Astrocyte of the spinal cord (primary cell): ENCODE measurements at places on chromosomes 3 and 15.

DNA sequence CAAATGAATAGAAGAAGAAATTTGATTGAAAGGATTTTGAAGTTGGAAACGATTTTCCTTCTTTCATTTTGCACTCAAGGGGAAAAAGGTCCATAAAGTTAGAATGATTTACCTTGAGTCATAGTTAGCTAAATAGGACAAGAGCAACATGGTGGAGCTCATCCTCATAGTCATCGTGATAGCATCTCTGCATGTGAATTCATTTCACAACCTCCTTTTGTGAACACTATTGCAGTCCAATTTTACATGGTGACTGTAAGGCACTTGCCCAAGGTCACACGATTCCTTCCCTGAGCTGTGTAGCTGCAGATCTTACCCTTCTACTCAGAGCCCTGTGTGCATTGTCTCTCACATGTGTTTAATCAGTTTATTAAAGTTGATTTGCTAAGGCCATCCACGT lies 359.8 kb upstream of the C2CD4B start:
- DNase-seq, result no peak

DNA sequence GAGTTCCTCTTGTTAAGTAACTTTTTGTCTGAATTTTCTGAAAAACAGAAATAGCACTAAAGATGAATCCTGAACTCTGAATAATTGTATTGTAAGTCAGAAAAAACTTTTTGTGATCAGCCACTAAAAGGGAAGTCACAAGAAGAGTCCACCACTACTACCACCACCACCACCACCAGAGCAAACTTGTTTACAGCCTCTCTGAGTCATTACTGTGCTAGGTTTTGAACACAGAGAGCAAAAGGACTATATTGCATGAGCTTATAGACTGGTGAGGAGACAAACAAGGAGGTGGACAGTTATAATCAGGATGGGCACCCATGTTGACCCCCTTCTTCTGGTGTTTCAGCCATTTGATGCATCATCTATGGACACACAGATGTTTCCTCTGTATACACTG lies 141.7 kb downstream of the IL5RA start:
- DNase-seq, result no peak

- no peak for DNase-seq
These were observed 57.4 kb downstream of the ABTB1 start for GRCh38 chr3:127730171-127730570.

DNA sequence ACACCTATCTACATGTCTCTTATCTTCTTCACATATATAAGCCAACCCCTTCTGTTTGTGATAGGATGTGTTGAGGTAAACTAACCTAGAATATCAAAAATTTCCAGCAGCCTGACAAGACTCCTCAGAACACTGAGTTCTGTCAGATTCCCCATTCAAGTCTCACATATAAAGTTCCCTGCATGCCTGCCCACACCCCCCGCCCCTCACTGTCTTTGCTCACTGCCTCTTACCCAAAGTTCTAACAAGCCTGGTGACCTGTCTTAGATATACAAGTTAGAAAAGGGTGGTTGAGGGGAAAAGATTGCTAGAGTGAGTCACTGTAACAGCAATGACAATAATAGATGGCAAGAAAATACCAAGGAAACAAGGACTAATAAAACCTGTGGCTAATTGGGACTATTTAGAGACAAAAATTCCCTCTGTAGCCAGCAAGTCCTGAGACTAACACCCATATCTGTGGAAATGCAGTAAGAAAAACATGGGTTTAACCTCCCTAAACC lies 40.1 kb downstream of the FBXO22 start:
- no peak for DNase-seq

DNA sequence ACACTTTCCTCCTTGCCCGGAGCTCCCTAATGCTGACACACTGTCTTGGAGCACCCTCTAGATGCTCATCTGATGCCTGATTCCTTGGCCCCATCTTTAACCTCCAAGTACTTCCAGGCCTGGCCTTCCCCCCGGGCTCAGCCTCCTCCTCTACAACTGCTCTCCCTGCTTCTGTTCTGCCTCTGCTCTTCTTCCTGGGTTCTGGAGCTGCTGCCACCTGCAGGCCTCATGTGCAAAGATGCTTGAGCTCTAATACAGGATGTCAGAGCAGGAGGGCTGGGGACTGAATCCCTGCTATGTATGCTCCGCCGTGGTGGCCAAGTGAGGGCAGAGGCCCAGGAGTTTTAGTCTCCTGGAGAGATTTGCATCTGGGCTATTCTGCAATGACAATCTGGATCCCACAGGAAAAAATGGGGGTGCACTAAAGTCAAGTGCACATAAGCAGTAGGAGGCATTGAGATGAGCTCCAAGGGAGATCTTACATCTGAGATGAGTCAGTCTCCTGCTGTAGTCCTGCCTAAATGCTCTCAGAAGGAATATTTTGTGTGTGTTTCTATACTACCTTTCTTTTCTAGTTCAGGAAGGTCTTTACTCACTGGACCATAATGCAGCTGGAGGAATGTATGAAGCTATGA lies 296.3 kb downstream of the UACA start:
- DNase-seq, result peak; percentile 72

- DNase-seq, result peak; percentile 10
These were observed 20.5 kb upstream of the MINDY4B start for GRCh38 chr3:150925751-150926201.

DNA sequence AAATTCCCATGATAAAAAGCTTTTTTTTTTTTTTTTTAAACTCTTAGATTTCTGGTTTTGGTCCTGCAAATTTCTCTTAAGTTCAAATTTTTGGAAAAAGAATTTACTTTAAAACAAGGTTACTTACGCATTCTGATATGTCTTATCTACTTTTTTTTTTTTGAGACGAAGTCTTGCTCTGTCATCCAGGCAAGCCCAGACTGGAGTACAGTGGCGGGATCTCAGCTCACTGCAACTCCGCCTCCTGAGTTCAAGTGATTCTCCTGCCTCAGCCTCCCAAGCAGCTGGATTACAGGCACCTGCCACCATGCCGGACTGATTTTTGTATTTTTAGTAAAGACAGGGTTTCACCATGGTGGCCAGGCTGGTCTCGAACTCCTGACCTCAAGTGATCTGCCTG lies 83.2 kb downstream of the RASA2 start:
- DNase-seq, result no peak

DNA sequence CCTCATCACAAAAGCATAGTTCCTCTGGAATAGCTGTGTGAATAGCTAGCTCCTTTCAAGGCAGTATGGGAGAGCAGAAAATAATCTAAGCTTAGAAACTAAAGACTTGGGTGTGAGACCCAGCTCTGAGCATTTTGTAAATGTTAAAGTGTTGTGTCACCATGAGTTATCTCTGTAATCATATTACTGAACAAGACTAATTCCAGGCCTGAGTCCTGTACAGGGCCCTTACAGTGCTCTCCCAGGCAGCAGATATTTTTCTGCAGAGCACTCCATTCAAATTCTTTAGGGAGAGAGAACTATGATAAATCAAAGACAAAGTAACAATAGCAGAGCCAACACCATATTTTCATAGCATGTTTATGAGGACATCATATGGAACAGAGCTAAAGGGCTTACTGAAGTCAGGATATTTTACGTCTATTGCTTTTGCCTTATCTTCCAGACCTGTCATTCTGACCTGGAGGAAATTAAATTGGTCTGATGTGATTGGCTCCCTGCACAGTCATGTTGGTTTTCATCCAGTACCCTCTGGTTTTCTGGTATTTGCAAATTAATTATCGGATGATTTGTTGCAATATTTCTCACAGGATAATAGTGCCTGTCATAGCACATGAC lies 172.6 kb upstream of the PPP2R3A start:
- DNase-seq, result no peak

GRCh38 chr3:5194801-5195509 lies 7.4 kb downstream of the EDEM1 start:
- peak; percentile 70 for DNase-seq

DNA sequence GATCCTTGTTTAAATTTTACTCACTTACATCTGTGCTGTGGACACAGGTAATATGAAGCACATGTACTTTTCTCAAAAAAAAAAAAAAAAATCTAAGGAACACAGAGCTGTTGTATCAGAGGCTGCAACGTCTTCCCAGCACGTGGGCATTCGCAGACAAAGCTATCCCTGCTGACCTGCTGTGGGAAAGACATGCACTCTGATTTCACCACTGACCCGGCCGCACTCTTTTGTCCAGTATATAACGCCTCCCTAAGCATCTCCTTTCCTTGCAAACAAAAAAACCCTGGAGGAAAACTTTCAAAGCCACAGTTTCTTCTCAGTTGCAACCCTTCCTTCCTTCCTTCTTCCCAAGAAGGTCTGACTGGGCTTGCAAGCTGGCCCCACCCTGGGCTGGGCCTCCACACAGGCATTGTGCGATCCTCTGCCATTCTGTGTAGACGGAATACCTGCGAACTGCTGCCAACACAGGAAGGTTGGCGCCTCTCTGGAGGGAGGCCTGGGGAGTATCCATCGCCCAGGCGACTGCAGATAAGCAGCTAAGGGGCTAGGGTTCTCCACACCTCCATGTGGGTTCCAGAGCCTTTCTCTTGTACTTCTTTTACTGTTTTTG lies 50.8 kb downstream of the SLC12A8 start:
- no peak for DNase-seq

DNA sequence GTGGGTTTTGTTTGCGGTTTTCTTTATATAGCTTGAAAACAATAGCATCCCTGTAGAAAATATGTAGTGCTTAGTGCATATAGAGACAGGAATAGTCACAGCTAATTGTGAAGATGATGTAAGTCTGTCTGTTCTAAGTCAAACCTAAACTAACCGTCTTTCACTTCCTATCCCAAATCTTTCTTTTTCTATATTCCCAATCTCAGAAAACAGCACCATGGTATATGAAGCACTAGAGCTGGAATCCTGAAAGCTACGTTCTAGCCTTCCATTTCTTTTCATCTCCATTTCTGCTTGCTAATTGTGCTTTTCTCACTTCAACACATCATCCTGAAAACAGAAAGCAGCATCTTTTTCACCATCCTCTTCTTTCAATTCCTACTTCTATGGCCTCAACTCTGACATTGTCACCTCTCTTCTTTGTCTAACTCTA lies 1235.5 kb downstream of the ROBO2 start:
- no peak for DNase-seq

- DNase-seq, result no peak
These were observed 272.5 kb downstream of the ZBTB20 start for GRCh38 chr3:114874522-114874971.

DNA sequence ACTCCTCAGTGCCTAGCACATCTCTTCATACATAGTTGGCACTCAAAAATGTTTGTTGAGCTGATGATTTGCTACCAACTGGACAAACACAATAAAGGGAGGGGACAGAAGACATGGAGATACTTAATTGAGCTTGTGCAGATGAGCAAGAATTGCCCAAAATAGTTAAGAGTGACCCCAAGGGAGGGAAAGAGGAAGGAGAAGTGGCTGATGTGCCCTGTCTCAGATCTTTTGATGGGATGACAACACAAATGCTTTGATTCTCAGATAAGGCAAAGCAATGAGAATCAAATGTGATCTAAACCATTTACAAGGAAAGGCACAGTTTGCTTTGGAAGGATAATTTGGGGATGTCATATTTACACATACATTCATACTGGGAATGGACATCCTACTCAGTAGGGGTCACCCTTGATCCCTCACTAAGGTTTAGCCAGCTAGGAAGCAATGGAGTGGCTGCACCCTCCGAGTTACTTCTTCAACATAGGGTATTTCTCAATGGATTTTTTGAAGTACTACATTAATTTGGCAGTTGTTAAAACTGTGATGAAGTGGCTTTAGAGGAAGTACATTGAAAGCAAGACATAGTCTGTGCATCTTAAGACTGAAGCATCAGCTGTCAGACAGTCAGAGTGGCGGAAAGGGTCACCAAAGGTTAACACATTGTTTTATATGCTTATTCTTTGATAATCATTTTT lies 21.9 kb upstream of the SSR3 start:
- no peak for DNase-seq

DNA sequence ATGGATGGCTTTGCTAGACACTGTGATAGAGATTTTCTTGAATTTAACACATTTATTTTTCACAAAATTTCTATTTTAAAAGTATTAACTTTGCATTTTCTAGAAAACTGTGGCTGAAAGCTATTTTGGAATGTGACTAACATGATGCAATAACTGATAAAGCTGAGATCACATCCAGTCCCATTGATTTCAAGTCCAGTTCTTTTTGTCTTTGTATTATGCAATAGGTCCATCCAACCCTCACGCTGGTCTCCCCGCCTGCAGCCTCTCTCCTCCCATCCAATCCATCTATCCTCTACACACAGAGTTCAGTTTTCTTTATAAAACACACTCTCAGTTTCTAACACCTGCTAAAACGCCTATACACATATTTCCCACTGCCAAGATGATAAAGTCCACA lies 178.8 kb downstream of the CNTN3 start:
- no peak for DNase-seq

DNA sequence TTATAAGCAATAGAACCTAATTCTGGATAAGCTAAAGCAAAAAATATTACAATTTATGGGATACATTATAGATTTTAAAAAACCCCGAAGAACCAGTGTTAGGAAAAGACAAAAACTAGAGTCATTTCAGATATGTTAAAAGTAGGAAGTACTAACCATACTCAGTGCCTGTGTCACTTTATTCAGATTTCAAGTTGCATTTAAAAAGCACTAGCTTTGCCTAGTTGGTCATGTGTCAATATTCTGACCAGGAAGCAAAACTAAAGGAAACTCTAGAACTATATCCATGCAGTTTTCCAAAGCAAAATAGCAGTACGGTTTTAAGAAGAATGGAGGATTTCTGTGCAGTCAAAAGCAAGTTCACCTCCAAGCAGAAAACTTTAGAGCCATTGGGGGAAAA lies 88.4 kb downstream of the RAP2B start:
- no peak for DNase-seq

- no peak for DNase-seq
These were observed 298.5 kb upstream of the MME start for GRCh38 chr3:154781595-154781994.

DNA sequence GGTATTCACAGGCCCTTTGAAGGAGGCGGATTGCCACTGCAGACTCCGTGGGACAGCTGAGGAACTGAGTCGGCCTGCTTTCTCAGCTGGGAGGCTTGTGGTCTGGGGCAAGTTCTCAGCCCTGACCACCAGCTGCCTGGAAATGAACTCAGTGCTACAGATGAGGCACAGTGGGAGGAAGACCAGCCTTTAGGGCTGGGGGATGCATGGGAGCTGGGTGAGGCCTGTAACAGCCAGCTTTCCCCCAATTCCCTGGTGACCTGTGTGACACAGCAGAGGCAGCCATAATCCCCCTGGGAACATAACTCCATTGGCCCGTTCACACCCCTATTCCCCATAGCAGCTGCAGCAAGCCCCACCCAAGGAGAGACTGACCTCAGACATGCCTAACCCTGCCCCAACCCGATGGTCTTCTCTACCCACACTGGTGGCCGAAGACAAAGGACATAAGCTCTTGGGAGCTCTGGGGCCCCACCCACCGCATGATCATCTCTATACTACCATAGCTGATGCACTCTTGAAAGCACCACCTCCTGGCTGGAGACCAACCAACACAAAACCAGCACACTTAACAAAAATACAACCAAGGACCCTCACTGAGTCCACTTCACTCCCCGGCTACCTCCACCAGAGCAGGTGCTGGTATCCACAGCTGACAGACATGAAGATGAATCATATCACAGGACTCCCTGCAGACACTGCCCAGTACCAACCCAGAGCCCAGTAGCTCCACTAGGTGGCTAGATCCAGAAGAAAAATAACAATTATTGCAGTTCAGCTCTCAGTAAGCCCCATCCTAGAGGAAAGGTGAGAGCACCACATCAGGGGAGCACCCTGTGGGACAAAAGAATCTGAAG lies 24.9 kb downstream of the ZMAT3 start:
- DNase-seq, result peak; percentile 58
